ENCODE measurements at places on chromosomes 1 and 21. TPM values are rescaled to one million over a fixed set of nuclear protein-coding genes. Genes with fewer than 3 reads are reported as not detected.

The KIRREL1 gene
- total RNA-seq: 26.1 TPM

The GSTM4 gene
- total RNA-seq: 31.5 TPM

The OR2L3 gene
- 0.33 TPM for total RNA-seq

The ZNF593OS gene
- not detected for total RNA-seq

The IFNAR2 gene
- total RNA-seq: 15.1 TPM

The BROX gene
- total RNA-seq: 38.3 TPM

The CELA3A gene
- not detected for total RNA-seq

The MAP3K21 gene
- total RNA-seq: 1.3 TPM

The OR2L2 gene
- 0.66 TPM for total RNA-seq

The IFNGR2 gene
- total RNA-seq: 70.8 TPM

The LRRC53 gene
- total RNA-seq: not detected

The MCOLN3 gene
- total RNA-seq: 2.9 TPM

The FCRL2 gene
- total RNA-seq: under 0.01 TPM

The TCP10L gene
- total RNA-seq: 0.48 TPM

The ITLN2 gene
- 10.7 TPM for total RNA-seq

The BEST4 gene
- total RNA-seq: 0.66 TPM

The LRRIQ3 gene
- total RNA-seq: 2.6 TPM

The CELA2A gene
- not detected for total RNA-seq

The PSMB4 gene
- 234 TPM for total RNA-seq

The TMEM52 gene
- 1.6 TPM for total RNA-seq

The LCE2B gene
- not detected for total RNA-seq

The HMGB4 gene
- total RNA-seq: not detected

The BMP8A gene
- total RNA-seq: not detected

The FCRLB gene
- total RNA-seq: 0.33 TPM

The GALE gene
- total RNA-seq: 9.9 TPM

The ATF6 gene
- 34.1 TPM for total RNA-seq

The CIART gene
- 7.4 TPM for total RNA-seq

The ST7L gene
- 36.0 TPM for total RNA-seq

The KRTAP7-1 gene
- total RNA-seq: not detected

The VASH2 gene
- total RNA-seq: 2.9 TPM

The TMEM183A gene
- 113 TPM for total RNA-seq

The FMO5 gene
- total RNA-seq: 32.6 TPM

The HAO2 gene
- total RNA-seq: not detected

The TEDDM1 gene
- total RNA-seq: not detected

All from breast epithelium (tissue), 4 donors.